ENCODE measurements at places on chromosomes 5 and 9.

- DNase-seq = no peak
Measured at GRCh38 chr9:132743931-132744479, 73.7 kb downstream of the GTF3C4 start.

- DNase-seq = no peak
Measured at GRCh38 chr5:133607451-133607850, 4.9 kb downstream of the FSTL4 start.

- no peak for DNase-seq
Measured at GRCh38 chr5:132501961-132502931, 11.7 kb upstream of the IRF1 start.

GRCh38 chr9:133149130-133150015 lies 14.3 kb downstream of the GBGT1 start:
- DNase-seq = peak; percentile 98

GRCh38 chr5:158943057-158943456 lies 156.7 kb downstream of the EBF1 start:
- no peak for DNase-seq

GRCh38 chr9:130431536-130432303 lies 13.0 kb upstream of the ASS1 start:
- no peak for DNase-seq

GRCh38 chr5:128174951-128175350 lies 91.4 kb downstream of the SLC12A2 start:
- DNase-seq = no peak

DNA sequence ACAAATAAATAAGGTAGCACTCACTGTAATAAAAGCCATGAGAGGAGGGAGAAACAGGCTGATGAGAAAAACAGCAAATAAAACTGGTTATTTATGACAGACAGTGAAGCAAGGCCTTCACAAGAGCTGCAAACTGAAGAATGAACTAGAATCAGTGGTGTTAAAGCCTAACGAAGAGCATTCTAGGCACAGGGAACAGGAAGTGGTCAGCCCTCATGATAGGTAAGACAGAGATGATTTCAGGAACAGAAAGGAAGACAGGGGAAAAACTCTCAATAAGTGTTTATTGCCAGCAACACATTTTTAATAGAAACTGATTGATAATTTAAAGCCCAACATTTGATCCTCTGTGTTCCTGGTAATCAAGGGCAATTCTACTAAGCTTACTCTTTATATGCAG lies 124.5 kb downstream of the EDIL3 start:
- DNase-seq = no peak

DNA sequence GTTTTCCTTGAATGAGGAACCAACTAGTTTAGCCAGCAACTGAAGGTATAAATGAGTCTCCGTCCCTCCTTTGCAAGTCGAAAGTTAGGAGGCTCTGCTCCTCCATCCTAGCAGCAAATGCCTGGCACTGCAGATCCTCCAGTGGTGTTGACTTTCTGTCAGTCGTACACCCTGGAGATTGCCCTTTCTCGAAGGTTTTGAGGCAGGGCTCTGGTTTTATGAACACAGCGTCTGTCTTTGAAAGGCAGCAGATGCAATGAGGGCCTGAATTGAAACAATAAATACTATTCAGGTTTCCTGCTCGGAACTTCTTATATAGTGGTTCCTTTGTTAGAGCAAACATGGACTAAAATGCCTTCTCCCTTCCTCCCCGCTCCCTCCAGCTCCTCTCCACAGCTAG lies 284.0 kb downstream of the TMEM38B start:
- no peak for DNase-seq

GRCh38 chr9:113543296-113543981 lies 79.9 kb downstream of the RGS3 start:
- DNase-seq = no peak

DNA sequence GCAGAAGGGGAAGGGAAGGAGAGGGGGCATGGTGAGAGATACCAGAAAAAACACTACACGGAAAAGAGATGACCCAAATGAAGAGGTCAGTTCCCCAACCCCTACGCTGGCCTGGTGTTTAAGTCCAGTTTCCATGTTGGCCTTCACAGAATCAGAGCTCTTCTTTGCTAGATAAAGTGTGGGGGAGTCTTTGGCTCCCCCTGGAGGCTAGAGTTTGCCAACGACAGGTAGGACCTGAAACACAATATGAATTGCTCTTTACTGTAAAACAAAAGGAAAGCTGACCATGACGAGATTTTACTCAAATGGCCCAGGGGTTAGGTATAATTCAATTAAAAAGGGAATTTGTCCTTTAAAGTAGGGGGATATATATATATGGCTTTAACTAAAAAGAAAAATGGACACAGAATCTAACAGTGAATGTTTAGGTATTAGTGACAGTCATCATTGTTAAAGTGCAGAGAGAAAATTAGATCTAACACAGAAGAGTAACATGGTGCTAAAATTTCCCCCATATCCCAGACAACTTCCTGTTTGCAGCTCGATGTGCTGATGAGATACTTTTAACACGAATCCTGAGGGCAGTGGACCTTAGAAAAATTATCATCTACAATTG lies 92.0 kb downstream of the SV2C start:
- DNase-seq = peak; percentile 88

- no peak for DNase-seq
Measured at GRCh38 chr9:30773427-30773826, 1611.0 kb upstream of the ACO1 start.

DNA sequence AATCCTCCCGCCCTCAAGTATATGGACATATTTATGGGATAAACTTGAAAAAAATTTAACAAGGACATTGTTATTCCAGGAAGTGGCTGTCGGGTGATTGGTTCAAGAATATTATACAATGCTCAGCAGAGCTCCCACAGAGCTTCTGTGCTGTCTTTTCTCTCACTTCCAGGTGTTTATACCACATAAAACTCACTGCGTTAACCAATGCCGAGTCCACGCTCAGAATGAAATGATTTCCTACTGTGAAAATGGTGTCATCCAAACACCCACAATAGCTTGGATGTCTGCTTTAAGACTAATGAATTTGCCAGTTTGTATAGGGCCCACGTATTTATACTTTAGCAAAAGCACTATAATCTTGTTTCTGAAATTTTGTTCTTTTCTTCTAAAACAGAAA lies 368.2 kb downstream of the NDUFS4 start:
- no peak for DNase-seq

DNA sequence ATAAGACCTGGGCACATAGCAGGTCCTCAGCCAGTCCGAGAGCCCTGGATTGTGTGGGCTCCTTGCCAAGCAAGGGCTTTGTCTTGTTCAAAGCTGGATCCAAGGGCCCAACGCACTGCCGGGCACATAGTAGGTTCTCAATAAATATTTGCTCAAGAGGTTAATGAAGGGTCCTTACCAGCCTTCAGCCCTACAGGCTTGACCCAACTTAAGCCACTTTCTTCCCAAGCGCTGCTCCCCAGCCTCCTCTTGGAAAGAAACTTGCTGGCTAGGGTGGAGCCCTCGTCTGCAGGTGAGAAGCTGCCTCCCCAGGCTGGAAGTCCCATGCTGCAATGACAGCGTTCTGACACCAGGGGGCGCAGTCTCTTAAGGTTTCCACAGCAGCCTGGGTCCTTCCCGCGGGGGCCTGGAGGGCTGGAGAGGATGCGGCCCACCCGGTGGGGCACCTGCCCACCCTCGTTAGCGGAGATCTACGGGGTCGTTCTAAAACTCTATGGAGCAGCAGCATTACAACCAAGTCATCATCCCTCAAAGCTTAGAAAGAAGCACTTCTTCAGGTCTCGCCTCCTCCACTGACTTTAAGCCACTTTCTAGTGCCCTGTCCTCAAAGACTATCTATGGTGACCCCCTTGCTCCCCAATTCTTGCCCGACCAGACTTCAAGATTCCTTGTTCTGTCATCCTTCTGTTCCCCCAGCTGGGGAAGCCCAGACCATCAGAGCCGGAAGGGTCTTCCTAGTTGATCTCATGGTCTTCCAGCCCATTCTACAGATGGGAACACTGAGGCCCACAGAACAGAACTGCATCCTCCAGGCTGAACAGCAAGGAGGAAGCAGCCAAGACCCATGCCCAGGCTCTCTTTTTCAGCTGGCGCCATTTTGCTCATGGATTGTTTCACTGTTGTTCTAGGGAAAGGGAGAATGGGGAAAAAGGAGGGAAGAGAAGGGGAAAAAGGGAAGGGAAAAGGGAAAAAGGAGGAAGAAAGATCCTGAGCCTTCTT lies 115.4 kb downstream of the LHX2 start:
- peak; percentile 86 for DNase-seq

GRCh38 chr5:151094030-151094851 lies 13.4 kb upstream of the TNIP1 start:
- DNase-seq = peak; percentile 66

- peak; percentile 43 for DNase-seq
Measured at GRCh38 chr5:137743031-137743640, 7.2 kb upstream of the KLHL3 start.
